ENCODE measurements at places on chromosomes 5 and 9.

GRCh38 chr5:89241186-89241585, 358.2 kb upstream of the MEF2C start:
- no peak for DNase-seq

DNA sequence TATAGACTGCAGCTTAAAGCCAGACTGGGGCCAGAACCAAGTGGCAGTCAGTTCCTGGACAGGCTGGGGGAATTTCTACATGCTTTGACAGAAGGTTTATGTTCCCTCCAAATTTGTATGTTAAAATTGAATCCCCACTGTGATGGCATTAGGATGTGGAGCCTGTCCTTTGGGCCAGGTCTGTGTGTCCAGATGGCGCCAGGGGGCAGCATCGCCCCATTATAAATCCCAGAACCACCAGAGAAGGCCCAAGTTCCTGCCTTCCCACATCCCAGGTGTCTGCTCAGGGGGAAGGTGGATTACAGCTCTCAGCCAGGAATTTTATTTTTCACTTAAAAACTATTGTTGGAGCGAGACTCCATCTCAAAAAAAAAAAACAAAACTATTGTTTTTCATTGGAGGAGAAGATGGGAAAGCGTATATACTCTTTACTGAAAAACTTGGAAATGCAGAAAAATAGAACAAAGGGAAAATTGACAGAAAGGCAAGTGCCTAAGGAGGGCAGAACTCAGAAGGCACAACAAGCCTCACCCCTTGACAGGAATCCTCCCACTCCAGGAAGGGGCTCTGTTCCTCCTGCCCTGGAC, 5.0 kb downstream of the IL3 start:
- DNase-seq: no peak

DNA sequence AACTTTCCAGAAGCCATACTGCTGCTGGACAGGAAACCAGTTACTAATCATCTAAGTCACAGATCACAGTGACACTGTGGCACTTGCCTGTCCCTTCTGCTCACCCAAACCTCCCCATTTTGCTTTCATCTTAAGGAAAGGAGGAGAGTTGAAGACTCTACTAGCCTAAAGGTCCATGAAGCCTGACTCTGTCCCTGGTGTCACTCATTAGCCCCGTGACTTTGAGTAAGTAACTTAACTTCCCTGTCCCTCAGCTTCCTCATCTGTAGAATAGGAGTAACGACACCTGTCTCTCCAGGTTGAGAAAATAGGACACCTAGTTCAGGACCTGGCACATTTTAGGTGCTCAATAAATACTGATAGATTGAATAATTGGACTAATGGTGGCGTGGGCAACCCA, 536 bp upstream of the SLC6A7 start:
- DNase-seq: no peak

- no peak for DNase-seq
Measured at GRCh38 chr5:57749396-57749795, 266.8 kb upstream of the ACTBL2 start.

DNA sequence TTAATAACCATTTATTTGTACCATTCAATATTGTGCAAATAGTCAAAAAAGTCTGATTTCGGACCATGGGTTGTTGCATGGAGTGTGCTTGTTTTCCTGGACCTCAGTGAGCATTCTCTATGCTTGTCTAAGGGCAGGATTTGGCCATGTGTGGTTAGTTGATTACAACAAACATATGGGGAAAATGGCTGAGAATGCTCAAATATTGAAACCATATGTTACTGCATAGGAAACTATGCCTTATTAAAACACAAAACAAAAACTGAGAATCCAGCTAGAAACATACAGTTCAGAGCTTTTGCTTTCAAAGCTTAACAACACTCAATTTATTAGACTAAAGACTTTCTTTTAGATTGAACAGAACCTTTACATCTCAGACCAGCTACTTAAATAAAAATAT, 928.3 kb downstream of the NR2F1-AS1 start:
- no peak for DNase-seq

DNA sequence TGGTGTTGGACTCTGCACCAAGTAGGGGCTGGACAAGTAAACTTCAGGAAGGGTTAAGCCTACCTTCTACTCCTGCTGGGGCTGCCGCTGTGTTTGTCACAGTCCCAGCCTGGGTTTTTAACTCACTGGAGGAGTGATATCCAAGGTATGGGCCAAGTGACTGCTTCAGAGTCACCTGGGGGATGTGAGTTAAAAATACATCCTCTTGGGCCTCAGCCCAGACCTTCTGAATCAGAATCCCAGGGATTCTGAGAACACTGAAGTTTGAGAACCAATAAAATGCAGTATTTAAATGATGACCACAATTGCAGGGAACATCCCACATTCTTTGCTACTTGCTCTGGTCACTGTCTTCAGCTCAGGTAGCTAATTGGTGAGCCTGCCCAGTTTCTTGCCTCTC, 95.1 kb upstream of the DNAH5 start:
- DNase-seq: no peak

DNA sequence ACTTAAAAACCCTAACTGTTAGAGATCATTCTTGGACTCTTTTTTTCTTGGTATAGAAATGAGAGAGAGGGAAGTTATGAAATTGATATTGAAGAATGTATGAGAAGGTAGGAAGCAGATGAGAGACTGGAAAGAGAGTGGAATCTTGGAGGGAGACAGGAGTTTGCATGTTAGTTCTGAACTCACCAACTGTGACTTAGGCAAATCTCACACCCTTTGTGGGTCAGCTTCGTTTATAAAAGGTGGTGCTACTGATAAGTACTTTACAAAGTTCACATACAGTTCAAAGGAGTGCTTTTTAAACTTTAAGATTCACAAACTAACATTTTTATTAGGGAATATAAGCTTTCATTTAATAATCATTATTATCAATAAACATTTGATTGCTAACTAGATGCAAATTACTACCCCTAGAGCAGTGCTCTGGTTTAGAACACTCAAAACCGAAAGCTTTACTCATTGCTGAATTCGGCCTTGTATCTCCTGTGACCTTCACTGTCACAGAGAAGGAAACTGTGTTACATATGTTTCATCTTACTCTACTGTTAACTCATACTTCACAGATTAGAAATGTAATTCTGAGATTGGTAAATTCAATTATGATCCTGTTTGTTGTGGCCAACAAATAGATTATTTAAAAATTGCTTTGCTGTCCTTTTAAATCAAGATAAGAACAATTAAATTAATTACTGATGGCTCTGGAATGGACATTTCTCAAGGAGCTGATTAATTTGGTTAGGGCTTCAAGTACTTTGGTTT, 143.2 kb downstream of the RMI1 start:
- DNase-seq: no peak

DNA sequence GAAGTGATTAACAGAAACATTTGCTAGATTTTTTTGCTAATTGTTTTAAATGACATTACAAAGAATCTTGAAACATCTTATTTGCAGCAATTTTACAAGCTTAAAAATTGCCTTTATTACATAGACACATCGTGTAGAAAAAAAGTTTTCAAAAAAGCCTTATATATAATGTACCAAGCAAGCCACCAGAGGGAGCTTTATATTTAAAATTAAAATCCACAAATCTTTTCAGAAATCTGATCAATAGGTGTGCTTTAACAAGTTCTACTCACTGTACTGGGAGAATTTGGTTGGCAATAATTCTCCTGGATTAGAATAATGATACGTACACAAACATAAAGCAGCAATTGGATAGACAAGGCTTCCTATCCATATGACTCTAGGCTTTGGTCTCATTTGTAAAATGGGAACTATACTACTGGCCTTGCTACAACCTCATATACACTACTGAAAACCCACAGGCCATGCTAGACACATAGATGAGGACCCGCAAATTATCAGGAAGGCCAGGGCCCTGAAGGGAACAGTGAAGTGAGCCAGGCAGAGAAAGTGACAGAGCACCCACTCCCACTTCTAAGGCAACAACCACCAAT, 4.8 kb downstream of the PSMB7 start:
- no peak for DNase-seq

GRCh38 chr9:70259512-70259802, 679 bp downstream of the SMC5 start:
- DNase-seq: no peak

DNA sequence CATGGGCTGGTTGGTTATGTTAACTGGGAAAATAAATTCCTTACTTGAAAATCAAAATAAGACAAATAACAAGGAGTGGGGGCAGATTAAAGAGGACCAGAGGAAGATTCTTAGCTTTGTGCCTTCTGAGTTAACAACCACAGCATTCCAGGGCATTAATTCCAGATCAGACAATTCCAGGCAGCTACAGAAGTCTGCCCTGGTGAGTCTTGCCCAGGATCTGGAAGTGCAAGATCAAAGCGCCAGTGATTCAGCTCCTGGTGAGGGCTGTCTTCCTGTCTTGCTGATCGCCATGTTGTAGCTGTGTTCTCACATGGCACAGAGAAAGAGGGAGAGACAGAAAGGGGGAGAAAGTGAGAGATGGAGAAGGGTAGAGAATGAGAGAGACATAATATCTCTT, 65.6 kb downstream of the ANXA2R start:
- no peak for DNase-seq

GRCh38 chr9:2453701-2454100, 167.9 kb upstream of the VLDLR start:
- DNase-seq: no peak

GRCh38 chr9:91681461-91682305, 258.1 kb upstream of the NFIL3 start:
- no peak for DNase-seq

GRCh38 chr9:70398145-70398556, 16.3 kb downstream of the KLF9 start:
- DNase-seq: no peak

GRCh38 chr9:94971378-94972131, 245.1 kb downstream of the AOPEP start:
- no peak for DNase-seq

DNA sequence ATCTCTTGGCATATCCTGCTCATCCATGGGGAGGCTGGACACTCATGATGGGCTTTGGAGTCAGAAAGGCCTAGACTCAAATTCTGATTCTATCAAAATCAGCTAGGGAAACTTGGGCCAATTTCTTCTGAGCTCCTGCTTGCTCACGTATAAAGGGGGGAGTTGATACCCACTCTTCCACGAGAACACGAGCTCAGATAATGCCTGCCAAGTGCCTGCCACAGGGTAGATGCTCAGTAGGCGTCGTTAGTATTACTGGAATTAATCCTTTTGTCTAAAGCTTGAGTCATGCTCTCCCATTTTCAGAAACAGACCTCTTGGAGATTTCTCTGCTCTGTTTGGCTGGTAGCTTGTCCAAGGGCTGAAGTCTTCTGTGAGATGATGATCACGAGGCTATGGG, 238.3 kb upstream of the MVB12B start:
- no peak for DNase-seq

DNA sequence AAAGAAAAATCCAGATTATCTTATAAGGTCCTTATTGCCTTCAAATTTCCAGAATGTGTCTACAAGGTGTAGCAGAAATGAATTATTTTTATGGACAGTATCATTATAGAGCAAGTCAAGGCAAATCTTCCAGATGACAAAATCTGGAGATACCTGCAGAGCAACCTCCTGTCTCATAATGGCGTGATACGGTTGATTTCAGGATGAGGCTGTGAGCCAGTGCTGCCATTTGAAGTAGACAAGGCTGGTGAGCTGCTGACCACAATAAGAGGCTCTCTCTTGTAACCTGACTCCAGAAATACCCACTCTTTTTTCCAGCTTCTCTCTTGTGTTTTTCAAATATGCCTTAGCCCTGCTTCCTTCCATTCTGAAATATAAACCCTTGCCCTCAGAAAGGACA, 108.2 kb downstream of the HTR1A start:
- no peak for DNase-seq

DNA sequence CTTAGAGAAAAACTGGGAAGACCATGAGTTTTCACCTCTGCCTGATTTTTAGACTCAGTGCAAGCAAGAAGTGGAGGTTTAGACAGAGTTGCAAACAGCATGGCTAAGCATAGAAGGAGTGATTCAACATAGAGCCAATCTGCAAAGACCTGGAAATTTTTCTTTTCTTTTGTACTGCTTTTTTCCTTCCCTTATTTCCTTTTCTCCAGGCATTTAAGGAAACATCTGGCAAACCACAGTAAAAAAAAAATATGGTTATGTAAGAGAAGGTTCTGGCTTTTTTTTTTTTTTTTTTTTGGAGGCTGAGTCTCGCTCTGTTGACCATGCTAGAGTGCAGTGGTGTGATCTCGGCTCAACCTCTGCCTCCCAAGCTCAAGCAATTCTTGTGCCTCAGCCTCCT, 16.6 kb upstream of the DCAF12 start:
- no peak for DNase-seq

DNA sequence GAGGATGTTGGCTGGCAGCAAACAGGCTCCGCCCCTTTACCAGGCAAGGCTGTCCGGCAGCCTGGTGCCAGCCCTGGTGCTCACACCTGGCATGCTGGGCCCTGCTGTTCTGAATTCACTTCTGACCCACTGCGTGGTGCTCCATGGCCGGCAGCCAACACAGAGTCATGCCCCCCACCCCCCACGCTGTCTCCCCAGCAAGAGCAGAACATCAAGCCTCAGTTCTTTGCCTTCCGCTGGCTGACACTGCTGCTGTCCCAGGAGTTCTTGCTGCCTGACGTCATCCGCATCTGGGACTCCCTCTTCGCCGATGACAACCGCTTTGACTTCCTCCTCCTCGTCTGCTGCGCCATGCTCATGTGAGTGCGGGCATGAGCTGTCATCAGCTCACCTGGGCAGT, 12.6 kb upstream of the ENDOG start:
- no peak for DNase-seq

- no peak for DNase-seq
Measured at GRCh38 chr5:143404416-143405062, 1.1 kb upstream of the NR3C1 start.

GRCh38 chr5:11496137-11496719, 408.0 kb downstream of the CTNND2 start:
- no peak for DNase-seq

DNA sequence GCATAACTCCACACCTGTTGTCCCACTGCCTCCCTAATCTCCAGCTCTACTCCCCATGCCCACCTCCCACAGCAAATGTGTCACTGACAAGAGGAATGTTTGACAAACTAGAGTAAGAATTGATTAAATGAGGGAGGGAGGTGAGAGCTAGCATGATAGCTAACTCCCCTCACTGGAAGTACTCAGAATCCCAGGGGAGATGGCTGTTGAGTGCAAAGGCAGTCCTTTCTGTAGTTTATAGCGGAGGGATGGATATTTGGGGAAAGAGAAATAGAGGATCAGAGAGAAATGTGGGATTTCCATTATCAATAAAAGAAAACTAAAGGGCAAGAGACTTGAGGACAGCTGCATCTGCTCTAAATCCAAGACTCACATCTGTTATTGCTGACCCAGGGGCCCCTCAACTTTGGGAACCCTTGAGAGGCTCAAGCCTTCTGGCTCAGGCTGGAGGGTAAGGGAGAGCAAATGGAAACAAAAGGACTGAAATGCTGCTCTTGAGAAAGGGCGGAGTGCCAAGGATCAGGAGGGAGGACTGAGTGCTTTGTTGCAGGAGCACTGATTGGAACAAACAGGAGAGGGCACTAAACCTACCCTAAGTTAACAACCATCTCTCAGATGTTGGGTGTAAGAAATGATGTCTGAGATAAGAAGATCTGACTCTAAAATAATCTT, 372.1 kb downstream of the NTRK2 start:
- DNase-seq: no peak

GRCh38 chr5:41641621-41642020, 131.2 kb upstream of the PLCXD3 start:
- DNase-seq: no peak
